ENCODE measurements at places on chromosomes 6 and 20.

DNA sequence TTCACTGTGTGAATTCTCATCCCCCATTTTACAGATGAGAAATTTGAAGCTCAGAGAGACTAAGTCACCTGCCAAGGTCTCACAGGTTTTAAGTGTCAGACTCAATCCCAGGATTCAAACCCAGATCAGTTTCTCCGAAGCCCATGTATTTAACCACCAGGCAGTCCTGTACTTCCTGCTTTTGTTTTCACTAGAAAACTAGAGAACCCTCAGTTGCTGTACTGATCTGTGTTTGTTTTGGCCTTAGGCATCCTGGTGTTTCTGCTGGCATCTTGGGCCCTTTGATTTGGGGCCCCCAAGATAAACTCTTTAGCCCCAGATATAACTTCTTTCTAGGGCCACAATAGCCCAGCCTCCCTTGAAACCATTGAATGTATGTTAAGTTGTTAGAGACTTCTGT lies 36.5 kb downstream of the PPP1R16B start:
- DNase-seq, result no peak

- no peak for DNase-seq
Measured at GRCh38 chr6:3348821-3349220, 90.1 kb downstream of the PSMG4 start.

GRCh38 chr6:163356324-163356723 lies 58.2 kb upstream of the QKI start:
- DNase-seq, result no peak

DNA sequence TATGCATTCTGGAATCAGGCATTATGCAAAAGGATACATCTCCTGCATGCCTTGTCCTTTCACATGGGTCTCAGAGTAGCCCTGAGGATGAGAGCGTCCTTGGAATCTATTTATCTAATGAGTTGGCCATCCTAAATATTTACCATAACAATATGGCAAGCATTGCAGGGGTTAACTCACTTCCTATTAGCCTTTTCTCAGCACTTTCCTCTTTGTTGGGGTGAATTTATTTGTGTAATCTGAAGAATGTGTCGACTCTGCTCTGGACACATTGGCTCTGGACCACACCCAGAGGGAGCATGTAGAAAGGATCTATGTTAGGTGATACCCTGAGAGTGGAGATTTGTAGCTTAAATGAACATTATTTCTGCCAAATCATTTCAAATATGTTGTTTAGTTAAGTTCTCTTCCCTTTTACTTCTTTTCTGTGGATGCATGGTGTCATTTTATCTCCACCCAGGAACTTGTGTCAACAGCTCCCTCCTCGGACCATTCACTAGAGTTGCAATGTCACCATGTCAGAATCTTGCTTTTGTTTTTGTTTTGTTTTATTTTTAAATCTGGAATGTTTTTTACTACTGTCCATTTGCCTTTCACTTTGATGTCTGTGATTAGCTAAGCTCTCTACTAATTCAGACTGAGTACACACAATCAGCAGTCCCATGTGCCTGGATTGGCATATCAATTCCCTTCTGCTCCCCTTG lies 757.0 kb upstream of the MMS22L start:
- DNase-seq, result no peak

DNA sequence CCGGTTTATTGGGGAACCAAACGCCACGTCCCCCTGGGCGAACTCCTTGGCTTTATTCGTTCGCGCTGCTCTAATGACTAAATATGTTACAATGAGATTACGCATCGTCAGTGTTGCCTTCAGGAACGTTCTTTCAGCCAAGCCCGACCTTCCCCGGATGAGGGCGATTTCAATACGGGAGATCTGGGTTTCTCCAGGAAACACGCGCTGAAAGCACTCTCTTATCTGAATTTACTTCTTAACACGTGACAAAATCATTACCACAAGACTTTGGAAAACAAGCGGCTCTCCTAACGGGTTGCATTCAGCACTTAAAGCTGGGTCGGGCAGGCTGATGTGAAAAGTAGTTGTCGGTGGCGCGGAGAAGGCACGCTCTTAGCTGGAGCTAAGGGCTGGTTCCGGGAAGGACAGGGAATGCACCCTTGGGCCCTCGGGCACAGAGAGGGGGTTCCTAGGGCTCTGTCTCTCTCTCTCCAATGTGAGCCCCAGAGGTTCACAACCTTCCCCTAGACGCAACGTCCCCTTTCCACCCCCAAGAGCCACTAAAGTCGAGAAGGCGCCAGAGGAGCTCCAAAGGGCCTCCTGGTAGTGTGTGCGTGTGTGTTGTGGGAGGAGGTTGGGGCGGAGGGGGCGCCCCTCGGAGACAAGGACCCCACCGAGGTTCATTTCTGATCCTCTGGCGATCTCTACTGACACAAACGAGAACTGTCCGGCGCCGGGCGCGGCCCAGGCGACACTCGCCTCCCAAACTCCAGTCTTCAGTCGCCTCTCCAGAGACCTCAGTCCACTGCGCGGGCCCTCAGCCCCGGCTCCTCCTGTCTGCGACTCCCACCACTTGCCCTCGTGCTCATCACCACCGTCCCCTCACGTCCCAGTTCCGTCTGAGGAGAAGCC lies 7.1 kb upstream of the NKX2-2 start:
- no peak for DNase-seq

GRCh38 chr6:169851641-169852503 lies 100.5 kb downstream of the ERMARD start:
- peak; percentile 55 for DNase-seq

GRCh38 chr20:51720854-51721253 lies 47.3 kb downstream of the ATP9A start:
- no peak for DNase-seq

DNA sequence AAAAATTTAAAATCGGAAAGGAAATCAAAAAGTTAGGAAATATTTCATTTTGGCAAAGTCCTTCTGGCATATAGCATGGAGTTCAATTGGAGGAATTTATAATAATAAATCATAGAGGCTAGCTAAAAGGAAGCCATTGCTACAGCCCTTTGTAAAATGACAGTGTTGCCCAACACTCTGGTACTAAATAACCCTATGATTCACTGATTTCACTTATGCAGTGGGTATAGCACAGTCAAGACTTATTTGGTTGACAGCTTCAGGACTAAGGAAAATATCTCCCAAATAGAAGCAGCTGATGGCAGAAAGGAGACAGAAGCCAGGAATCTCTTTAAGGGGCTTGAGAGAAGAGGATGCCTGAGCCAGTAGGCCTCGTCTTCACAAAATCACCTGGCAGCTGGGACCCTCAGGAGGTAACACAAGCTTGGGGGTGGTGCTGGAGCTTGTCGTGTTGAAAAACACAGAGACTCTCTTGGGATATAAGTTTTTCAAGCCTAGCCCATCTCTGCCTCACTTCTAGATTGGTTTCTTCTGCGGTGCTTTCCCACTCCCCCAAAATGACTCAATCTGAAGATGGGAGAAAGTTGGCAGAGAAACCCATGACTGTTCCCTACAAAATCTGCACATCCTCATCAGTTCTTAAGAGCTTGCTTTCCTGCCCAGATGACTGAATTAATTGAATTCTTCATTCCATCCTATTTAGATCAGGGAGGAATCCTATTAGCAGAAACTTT lies 38.4 kb upstream of the EYA4 start:
- DNase-seq, result no peak

- DNase-seq, result no peak
Measured at GRCh38 chr20:49729780-49730179, 16.1 kb upstream of the B4GALT5 start.

DNA sequence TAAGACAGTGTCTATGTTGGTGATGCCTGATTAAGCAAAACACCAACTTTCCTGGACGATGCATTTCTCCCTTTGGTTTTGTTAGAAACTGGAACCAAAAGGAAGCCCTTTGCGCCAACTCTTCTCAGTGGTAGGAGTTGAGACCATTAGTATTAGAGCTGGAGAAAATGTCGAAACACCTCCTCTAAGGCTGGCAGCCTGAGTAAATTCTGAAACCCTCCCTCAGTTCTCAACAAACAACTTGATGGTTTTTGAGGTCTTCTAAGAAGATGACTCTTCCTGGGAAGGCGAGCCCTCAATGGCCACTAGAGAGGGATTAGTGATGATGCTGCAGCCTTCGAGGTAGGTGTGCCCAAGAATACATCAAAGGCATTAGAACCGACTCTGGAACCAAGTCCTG lies 78.4 kb upstream of the CCN6 start:
- DNase-seq, result no peak

DNA sequence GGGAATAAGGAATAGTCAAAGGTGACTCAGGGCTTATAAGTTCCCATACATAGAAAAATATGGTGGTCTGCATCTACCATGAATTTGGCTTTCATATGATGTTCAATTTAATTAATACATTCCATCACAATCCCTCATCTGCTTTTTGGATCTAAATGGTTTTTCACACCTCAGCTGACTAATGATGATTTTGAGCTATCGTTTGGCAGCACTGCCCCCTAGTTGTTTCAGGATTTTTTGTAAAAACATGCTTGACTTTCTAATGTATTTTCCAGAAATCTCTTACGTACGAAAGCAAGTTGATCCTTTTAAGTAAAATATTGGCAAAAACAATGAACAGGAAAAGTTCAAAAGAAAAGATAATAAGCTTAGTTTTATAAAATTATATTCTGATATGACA lies 408.6 kb upstream of the ADGRB3 start:
- DNase-seq, result no peak

- no peak for DNase-seq
Measured at GRCh38 chr6:26021001-26021349, 58.4 kb downstream of the TRIM38 start.

DNA sequence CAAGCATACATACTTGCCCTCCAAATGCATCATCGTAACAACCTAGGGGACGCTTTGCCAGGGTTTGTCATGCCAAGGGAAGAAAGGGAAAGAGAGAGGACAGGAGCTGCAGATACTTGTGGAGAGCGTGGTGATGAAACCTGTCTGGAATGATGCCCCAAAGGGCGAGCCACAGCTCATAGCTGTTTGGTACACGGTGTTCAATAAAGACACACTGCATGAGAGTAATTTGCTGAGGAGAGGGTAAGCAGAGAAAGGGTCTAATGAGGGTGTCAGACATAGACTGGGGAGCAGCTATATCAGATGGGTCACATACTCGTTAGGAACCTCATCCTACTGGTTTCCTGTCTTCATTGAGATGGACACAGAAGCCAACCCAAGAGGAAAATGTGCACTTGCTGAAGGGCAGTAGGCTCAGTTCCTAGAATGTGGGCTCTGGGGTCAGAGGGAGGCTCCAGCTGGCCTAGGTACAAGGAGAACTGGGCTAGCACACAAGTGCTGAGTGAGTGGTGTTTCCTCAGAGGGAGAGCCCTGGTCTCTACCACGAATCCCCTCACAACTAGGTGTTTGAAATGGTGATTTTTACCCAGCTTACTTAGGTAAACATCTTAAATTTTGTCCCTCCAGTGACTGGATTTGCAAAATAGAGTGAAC lies 5.2 kb upstream of the FOXO3 start:
- DNase-seq, result no peak

GRCh38 chr6:158057213-158057987 lies 75.7 kb downstream of the SYNJ2 start:
- no peak for DNase-seq

DNA sequence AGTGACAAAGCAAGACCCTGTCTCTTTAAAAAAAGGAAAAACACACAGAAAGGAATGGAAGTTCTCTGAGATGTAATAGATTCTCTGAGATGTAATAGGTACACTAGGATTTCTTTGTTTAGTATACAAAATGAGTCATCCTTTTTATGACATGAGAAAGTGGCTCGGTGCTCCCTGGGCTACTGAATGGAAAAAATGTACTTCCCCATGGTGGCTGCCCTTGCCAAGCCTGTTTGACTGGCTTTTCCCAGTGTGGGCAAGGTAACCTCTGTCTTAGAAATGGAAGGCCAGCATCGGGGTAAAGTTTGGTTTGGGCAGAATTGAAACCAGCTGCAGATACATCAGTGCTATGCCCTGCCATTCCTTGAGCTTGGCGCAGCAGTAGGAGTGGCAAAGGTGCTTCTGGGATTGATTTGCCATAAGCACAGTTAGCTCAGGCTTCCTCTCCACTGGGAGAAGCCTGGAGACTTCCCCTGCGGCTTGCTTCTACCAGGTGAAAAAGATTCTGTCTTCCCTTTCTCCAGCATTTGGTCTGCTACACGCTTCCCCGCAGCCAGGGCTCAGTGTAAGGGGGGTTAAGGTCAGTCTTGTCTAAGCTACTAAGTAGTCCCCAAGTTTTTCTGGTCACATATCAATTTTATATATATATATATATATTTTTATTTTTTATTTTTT lies 24.5 kb downstream of the ARFGEF2 start:
- no peak for DNase-seq

- DNase-seq, result no peak
Measured at GRCh38 chr6:101276066-101276465, 117.4 kb upstream of the GRIK2 start.

DNA sequence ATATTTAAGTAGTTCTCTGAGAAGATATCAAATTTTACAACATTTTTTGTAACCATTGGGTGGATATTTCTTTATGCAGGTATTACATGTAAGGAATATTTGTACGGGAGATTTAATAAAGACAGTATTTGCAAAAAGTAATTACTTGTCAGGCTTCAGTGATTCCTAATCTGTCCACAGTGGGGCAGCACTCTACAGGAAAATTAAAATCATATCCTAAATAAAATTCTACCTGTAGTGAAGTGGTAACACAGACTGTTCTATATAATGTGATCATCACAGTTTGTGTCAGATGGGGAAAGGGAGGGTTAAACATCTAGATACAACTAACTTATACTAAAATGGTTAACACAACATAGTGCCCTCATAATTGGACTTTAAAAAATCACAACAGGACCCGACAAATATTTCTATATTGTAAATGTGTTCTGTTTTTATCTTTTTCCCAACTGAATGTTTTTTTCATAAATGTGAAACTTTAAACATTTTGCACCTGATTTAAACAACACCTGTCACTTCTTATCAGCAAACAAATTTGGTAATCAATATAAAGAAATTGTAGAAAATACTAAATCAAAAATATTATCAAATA lies 145.6 kb upstream of the MANEA start:
- DNase-seq, result peak; percentile 8

GRCh38 chr6:142482974-142483373 lies 181.2 kb downstream of the ADGRG6 start:
- no peak for DNase-seq

GRCh38 chr6:113855500-113856374 lies 1.4 kb upstream of the MARCKS start:
- DNase-seq, result no peak

DNA sequence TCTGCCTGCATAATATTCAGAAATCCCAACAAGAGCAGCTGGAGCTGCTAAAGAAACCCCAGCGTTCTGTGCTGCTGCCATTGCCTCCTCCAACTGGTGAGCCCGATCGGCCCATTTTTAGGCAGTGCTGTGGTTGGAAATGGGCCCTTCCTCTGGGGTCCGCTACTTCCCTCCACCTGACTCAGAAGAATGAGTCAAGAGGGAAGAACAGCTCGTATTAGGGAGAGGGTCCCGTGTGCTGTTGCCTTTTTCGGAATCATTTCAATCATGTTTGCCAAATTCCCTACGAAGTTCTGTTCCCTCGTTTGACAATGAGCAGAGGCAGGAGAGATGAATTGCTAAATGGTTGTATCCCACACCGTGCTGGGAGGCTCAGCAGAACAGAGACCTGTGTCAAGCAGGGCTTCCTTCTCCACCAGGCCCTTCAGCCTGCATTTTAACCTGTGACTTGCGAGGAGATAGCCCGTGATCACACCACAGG lies 38.4 kb downstream of the THBS2 start:
- no peak for DNase-seq

All from D721Med (cell line).